ENCODE measurements at places on chromosomes 12 and 14. TPM values are rescaled to one million over a fixed set of nuclear protein-coding genes. Genes with fewer than 3 reads are reported as not detected.

The CSRP2 gene
- not detected for total RNA-seq

The RPS6KL1 gene
- 12.7 TPM for total RNA-seq

DNA sequence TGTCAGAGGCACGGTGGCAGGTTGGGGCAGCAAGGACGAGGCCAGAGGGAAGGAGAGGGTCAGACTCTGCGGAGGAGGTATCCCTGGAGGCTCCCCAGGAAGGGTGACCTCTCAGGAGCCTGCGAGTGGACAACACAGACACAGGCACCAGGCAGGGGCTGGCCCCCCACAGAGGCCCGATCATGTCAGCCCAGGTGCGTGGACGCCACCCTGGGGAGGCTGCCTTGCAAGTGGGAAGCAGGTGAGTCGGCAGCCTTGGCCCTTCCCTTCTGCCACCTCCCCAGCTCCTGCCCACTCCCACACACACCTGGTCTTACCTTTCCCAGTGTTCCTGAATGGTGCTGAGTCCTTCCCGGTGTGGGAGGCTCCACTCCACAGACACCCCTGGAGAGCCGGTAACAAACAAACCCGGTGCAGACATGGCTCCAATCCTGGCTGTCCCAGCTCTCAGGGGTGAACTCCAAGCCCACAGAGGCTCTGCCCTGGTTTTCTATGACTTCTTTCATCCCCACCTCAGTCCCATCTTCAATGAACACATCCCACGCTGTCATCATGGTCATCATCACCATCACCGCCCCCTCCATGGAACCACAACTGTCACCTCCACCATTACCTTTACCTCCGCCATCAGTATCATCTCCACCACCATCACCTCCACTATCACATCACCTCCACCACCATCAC lies 5.2 kb downstream of the ZBTB42 start:
- DNase-seq, result no peak

GRCh38 chr14:61525293-61526011 lies 169.9 kb upstream of the HIF1A start:
- DNase-seq, result peak; percentile 68

The DBX2 gene
- not detected for total RNA-seq

The NXPH4 gene
- total RNA-seq, result not detected

DNA sequence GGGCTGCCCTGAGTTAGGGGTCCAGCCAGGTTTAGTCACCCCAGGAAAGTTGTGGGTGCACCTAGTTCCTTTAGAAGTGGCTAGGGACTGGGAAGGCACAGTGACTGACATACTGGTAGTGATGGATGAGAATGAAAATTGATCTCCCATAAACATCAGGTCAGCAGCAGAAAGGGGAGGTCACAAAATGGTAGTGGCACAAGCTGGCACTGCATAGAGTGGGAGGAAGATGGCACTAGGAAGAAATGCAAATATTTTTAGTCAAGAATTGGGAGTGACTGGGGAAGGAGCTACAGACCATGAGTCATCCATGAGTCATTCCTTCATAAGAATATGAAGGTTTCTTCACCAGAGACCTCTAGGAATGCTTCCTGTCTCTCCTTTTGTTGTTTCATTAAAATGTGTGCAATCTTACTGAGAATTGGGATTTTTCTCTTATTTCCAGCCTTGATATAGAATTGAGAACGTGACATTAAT lies 198.3 kb upstream of the AMIGO2 start:
- DNase-seq, result no peak

- DNase-seq, result no peak
Measured at GRCh38 chr12:80917651-80918050, 20.1 kb downstream of the LIN7A start.

DNA sequence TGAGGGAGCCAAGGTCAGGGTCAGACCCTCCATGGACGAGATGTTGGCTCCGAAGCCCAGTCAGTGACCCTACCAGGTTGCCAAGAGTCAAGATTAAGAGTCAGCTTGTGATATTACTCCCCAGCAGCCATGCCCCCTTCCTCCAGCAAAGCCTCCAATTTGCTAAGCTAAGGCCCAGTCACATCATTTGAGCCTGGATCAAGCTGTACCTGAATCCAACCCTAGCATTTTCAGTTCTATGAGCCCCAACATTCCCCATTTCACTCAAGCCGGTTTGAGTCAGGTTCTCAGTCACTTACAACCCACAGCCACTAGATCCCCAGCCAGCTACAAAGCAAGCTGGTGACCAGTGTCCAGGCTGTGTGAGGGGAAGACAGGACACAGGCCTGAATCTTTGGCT lies 49.9 kb downstream of the SCARB1 start:
- no peak for DNase-seq

The GLT1D1 gene
- total RNA-seq, result 0.19 TPM

The C12orf54 gene
- not detected for total RNA-seq

- no peak for DNase-seq
Measured at GRCh38 chr14:49313108-49313507, 273.1 kb downstream of the RPS29 start.

- no peak for DNase-seq
Measured at GRCh38 chr12:75542942-75543341, 31.5 kb upstream of the KRR1 start.

DNA sequence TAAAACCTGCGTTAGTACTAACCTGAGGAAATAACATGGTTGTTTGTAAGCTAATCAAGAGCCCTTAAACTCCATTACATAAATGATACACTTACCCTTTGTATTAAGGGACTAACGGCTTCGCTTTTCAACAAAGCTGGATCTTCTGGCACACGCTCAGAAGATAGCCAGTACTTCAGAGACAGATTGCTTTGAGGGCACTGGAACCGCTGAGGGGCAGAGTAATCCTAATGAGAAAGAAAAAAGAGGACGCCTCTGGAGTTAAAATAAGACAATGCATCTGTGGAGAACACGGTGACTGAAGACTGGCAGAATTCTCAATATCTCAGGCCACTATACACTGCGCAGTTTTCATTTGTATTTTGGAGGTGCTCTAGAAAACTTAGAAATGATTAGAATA lies 1.5 kb upstream of the KTN1 start:
- no peak for DNase-seq

- no peak for DNase-seq
Measured at GRCh38 chr12:131422744-131423143, 288.1 kb upstream of the SFSWAP start.

The HELB gene
- 35.8 TPM for total RNA-seq

DNA sequence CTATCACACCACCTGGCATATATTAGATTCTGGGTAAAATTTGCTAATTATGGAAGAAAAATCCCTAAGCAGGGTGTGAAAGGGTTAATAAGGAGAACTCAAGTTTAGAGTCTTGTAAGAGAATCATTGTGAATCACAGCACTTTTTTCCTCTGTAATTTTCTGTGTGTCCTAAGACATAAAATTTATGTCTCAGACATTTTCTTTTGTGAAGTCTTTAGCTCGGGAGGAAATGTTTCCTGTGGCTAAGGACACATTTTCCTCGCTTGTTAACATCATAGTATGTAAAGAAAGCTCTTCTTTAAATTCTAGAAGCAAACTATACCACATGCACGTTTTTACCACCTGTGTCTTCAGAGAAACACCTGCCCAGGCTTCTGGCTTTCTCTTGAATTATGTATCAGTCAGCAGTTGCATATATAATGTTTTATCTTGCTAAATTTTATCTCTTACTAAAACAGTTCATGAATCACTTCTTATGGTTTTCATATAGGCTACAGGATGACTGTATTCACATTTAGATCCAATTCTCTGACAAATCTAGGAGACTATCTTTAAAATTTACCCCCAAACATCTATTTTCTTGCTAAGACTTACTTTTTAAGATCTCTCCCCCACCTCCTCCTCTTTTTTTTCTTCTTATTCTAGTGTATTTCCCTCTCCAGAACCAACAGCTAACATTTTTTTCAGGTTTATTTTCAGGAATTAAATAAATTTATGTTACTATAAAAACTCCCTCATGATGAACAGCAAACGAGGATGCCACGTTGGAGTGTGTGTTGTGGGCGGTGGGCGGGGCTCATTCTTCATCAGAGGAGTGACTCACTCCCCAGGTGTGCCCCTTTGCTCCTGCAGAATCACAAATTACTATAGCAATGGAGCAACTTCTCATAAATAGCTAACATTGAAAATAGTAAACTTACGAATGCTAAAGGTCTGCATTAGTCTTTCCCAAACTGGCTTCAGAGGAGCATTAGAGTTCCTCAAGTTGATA lies 11.6 kb upstream of the CSRP2 start:
- DNase-seq, result peak; percentile 5

The FLRT2 gene
- total RNA-seq, result not detected

GRCh38 chr12:38903596-38903995 lies 1.8 kb downstream of the CPNE8 start:
- no peak for DNase-seq

The CCDC63 gene
- not detected for total RNA-seq

DNA sequence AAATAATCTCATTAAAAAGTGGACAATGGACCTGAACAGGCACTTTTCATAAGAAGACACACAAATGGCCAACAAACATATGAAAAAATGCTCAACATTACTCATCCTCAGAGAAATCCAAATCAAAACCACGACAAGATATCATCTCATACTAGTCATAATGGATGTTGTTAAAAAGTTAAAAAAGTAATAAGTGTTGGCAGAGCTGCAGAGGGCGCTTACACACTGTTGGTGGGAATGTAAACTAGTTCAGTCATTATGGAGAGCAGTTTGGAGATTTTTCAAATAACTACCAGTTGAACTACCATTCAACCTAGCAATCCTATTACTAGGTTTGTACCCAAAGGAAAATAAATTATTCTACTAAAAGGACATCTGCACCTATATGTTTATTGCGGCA lies 47.2 kb downstream of the FOXG1 start:
- no peak for DNase-seq

DNA sequence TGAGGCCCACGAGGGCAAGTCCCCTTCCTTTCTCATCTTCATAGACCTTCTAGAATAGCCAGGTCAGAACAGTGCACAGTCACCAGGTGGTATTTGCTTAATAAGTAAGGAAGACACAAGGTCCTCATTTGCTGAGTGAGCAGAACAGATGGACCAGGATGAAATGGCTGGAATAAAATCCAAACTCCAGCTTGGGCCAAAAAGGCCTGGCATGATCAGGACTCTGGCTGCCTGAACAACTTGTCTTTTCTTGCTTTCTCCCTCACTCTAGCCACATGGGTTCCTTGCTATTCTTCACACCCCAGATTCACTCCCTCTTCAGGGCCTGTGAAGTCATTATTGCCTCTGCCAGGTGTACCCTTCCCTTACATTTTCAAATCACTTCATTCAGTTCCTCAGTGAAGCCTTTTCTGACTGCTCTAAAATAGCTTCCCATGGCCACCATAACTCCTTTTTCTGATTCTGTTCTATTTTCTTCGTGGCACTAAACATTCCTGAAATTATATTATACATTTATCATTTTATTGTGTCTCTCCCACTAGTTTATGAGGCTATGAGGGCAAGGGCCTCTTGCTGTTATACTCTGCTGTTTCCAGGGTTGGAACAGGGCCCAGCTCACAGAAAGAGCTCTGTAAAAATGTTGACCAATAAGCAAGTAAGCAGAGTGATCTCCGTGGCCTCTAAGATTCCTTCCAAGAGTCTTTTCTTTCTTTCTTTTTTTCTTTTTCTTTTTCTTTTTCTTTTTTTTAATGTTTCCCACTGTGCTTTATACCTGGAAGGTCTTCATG lies 150.8 kb downstream of the TTC8 start:
- no peak for DNase-seq

DNA sequence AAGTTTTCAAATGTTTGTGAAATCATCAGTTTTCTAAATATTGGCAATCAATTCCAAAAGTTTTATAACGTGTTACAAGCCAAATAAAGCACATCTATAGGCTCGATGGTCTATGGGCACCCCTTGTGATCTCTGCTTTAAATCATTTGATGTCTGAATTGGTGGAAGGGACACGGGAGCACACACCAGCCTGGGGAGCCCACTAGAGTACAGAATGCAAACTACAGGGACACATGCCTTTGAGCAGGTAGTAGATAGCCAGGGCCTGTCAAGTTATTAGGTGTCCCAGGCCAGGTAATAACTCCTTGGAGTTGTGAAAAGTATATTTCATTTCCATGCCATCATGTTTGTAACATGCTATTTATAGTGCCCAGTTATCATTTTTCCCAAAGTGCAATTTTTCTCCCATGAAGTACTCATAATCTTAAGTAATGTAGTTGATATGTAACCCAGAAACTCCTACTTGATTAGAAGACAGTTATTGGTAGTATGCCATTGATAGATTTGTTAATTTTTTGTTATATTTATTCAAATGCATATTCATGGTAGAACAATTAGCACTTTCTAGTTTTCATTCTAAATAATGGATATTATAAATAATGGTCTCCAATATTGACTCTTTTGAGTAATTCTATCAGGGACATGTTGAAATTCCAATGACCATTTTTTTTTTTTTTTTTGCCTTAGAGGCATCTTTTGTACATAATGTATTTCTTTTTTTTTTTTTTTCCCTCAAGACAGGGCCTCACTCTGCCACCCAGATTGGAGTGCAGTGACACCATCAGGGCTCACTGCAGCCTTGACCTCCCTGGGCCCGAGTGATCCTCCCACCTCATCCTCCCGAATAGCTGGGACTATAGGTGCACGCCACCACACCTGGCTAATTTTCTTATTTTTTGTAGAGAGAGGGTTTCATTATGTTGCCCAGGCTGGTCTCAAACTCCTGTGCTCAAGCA lies 96.9 kb upstream of the FGD4 start:
- no peak for DNase-seq

DNA sequence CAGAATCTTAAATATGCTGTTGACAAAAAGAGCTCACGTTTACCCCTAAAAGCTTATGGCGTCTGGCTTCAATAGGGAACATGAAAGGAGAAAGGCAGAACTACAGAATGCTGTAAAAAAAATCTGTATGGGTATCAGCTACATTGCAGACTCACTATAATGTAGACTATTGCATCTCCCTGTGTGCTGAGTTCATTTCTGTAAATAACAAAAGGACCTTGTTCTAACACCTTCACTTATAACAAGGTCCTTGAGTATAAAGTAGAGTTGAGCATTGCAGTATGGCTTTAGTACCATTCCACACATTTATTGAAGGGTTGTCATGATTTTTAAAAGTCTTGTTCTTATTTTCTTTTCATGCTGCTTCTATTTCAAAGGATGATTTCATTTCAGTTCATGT lies 165.3 kb downstream of the NPAS3 start:
- no peak for DNase-seq

GRCh38 chr14:26597071-26597588 lies 703 bp downstream of the NOVA1 start:
- DNase-seq, result no peak

The GSC gene
- total RNA-seq, result not detected

DNA sequence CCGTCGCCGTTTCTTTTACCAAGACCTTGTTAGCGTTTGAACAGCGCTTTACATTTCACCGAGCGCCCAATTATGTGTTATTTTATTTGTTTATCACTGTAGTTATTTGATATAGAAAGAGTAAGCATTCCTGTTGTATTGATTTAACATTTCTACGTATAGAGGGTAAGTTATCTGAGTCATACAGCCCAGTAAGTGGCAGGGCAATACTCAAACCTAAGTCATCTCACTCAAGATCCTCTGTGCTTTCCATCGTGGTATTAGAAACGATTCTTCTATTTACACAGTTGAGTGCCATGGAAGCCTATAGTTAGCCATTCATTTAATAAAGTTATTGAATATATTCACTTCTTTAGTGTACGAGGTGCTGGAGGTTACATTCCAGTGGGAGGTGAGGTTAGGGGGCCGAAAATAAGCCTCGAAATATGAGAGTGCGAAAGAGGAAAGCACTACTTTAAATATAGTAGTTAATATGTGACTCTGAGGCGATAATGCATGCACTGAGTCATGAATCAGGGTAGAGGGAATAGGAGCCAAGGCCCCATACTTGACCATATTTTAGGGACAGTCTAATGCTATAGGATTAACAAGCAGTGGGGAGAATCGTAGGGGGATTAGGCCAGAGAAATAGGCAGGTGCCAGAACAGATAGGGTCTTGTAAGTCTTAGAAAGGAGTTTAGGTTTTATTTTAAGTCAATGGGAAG lies 629 bp downstream of the RAD51AP1 start:
- DNase-seq, result no peak

GRCh38 chr12:53617700-53618099 lies 8.5 kb downstream of the ATF7 start:
- DNase-seq, result no peak
